ENCODE measurements at places on chromosomes 6 and 20.

DNA sequence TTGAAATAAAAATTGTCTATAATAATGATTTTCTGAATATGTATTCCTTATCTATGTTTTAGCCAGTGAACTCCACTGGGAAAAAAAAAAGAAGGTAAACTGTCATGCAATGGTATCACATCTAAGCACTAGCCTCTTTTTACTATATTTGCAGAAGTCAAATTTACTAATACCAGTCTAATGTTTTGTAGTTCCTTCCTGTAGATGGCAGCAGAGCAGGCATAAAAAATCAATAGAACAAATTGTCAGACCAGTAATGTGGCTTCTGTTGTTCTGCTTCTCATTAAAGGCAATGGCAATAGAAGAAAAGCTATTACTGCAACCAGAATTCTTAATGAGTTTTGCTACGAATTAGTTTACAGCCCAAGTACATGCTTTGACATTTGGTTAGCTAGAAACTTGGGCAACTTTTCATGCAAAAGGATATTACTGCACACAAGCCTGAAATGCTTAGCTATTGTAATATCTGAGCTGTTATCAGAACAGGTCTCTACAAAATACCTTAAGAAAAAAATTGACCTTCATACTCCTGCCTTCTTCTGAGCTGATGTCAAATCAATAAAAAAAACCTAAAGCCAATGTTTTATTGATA lies 476.9 kb downstream of the KHDRBS2 start:
- no peak for DNase-seq

GRCh38 chr6:37555040-37555781 lies 55.5 kb upstream of the CCDC167 start:
- no peak for DNase-seq

DNA sequence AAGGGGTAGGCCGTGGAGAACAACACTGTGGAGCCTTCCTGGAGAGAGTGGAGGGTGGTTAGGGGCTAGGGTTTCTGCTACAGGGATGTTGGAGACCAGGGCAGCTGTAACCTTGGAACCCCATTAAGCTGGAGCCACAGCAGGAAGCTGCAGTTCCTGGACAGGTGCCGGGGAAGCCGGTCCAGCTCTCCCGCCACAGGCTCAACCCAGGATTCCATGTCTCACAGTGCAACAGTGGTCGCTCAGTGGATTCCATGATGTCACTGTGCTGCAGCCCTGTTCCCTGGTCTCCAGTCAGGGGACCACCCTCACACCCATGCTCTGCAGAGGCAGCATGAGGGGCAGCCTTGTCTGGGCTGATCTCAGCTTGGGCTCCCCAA lies 264.6 kb upstream of the CDYL start:
- no peak for DNase-seq

GRCh38 chr6:150622941-150623874 lies 23.5 kb downstream of the PLEKHG1 start:
- DNase-seq = no peak

- no peak for DNase-seq
These were observed 79.5 kb downstream of the PTPRA start for GRCh38 chr20:2952766-2953165.

DNA sequence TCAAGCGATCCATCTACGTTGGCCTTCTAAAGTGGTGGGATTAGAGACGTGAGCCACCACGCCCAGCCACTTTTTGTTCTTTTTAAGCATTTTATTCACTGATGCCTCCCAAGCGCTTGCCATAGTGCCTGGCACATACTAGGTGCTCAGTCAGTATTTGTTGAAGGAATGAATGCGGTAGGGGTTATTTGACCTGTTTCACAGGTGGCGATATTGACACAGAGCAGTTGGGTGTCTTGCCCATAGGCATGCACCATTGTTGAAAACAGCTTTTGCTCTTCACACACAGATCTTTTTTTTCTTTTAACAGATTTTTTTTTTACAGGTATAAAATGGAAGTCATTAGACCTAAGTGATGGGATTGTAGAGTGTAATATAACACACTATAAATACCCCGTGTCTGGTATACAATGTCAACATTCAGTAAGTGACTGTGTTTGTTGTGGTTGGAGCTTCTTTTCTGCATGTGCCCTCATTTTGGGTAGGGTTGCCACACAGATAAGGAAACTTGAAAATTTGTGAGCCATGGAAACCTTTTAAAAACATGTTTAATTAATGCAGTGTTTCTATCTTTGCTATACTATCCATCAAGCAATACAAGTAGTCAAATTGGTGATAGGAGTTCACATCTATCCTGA lies 24.8 kb downstream of the RREB1 start:
- no peak for DNase-seq

DNA sequence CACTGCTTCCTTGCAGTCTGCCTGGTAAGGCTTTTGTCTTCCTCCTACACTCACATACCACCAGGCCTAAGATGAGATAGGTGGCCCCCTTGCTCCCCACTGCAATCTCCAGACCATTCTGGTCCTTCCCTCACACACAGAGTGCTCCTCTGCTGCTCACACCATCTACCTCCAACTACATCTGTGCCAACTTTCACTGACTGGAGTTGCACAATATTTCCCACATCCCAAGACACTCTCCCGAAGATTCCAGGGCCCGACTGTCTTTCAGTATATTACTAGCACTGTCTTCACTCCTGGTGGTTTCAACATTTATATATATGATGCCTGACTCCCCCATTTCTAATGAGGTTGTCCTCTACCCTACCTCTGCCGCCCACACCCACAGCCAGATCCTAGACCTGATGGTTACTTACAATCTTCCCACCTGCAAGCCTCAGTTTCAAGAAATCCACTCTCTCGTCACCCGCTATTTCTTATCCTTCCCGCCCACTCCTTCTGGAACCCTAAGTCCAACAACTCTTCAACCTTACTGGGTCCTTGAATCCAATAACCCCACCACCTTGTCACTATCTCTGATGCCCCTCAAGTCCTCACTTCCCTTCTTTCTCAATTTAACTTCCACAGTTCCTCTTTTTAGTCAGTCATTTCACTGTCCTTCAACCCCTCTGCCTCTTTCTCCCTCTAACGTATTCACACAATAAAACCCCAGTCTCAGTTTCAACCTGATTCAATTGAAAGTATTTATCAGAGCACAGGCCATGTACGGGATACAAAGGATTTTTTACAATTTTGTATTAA lies 21.6 kb downstream of the RALGAPA2 start:
- no peak for DNase-seq

- no peak for DNase-seq
These were observed 35.1 kb downstream of the RBM38 start for GRCh38 chr20:57426271-57426689.

DNA sequence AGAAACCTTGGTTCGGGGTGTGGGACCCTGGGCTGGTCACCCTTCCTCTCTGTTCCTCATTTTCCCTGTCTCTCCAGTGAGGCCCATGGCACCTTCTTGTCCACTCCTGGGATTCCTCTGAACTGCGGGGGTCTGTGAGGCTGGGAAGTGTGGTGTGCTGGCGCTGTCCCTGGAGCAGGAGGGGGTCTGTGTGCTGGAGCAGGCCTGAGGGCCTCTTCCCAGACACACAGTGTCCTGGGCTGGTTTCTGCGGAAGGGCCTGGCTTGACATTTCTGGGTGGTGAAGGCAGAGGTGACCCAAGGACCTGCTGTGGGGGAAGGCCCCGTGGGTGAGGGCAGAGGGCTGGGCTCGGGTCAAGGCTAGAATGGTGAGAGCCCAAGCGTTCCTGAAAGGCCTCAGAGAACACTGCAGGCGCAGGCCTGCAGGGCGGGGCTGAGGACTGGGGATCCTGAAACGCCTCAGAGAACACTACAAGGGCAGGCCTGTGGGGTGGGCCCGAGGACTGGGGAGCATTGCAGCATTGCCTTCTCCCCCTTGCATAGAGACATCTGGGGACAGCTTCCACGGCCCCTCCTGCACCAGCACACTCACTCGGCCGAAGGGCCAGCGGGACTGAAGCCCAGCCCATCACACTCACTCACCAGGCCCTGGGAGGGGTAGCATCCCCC lies 10.6 kb upstream of the BAK1 start:
- DNase-seq = no peak

DNA sequence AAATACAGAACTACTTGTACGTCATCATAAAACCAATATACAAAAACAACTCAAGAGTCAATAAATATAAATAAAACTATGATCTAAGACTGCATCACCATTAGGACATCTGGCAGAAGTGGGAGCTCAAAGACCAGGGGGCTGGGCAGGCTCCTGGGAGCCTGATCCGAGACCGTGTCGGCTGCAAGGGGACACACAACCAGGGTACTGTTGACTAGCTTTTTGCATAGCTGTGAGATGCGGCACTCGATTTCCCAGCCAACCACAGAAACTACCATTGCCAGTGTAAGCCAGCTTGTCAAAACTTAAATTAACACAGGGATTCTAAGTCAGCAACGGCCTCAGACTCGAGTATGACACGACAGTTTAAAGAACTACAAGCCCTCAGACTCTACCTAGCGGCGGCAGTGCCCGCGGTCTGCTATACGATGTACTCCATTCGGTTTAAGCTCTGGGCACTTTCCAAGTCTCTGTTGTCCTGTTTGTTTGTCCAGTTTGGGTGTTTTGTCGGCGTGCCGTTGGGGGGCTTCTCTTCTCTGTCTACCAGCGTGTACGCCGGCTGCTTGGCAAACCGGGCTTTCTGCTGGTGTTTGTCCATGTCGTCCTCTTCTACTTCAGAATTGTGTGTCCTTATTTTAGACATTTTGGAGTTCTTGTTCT lies 34.6 kb downstream of the JAG1 start:
- no peak for DNase-seq

DNA sequence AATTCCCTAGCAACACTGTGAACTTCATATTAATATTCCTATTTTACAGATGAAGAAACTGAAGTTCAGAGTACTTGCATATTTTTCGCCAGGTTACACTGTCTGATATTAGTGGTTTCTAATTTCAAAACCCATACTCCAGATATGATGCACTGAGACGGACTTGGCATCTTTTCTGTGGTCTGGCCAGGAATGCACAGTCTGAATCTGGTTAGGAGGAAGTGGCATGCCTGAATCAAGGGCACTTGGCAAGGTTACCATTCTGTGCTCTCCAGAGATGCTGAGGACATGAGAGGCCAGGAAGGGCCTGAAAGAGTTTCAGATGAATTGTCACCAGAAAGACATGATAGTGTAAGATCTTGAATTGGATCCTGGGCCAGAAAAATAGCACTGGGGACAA lies 150.1 kb downstream of the HAO1 start:
- DNase-seq = no peak

DNA sequence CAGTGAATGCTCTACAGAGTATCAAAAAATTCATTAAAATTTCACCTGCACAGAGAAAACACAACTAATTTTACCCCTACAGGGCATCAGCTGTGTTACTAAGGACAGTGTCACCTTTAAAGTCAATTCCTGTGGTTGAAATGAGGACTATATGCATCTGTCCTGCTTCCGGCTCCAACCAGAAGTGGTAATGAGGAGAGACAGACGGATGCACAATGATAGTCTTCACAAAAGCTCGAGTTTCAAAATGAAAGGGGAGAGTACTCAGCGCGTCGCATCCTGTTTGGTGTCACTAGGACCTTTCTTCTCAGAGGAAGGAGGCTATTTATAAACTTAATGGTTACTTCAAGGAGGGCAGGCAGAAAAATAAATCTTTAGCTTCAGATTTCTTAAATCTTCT lies 86.5 kb downstream of the LYRM4 start:
- peak; percentile 69 for DNase-seq

GRCh38 chr20:54598352-54598751 lies 123.0 kb downstream of the DOK5 start:
- DNase-seq = no peak

GRCh38 chr6:159959165-159959975 lies 9.5 kb upstream of the IGF2R start:
- no peak for DNase-seq

DNA sequence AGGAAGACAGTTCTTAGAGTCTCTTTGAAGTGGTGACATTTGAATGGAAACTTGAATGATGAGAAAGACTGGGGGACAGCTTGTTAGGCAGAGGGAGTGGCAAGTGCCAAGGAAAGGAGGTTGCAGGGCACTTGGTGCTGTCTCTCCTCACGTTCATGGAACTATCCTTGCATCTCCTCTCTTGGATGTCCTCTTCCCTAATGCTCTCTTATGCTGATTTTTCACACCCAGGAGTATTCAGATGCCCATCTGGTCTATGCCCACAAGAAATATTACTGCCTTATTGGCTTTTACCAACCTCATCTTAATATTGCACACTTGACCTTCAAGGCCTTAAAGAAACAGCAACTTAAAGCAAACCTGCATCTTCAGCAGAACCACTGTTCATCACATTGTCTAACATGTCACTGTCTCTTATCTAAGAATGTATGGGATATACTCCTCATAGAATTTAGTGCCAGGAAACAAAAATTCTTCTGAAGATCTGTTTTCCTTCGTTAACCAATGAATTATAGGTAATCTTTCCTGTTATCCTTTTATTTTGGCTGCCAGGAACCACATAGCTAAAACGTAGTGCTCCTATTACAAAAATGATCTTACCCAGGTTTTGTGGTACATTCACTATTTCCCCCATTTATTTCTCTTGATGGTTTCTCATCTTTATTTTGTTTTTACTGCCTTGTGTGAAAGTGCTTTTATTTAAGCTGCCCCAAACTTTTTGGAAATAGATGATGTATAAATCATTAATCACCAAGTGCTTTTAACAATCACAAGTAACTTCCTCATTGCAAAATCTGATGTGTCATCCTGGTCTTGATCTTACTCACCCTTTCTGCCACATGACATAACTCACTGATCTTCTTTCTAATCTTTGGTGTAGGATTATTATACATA lies 12.8 kb downstream of the RGS17 start:
- no peak for DNase-seq

- DNase-seq = peak; percentile 72
These were observed 14.3 kb upstream of the SPAG4 start for GRCh38 chr20:35600993-35601973.

DNA sequence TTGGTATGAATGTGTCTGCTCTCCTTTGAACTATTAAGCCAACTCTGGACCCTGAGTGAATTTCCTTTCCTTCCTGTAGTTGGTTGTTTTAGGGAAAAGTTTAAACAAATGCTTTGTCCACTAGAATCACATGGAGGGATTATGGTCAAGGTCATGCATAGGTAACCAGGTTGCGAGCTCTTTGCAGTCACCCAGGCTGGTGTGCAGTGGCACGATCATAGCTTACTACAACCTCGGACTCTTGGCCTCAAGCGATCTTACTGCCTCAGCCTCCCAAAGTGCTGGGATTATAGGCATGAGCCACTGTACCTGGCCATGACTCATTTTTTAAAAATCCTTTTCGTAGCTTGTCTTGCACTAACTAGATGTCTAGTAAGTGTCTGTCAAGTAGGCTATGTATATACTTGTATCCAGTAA lies 88.0 kb upstream of the SOX4 start:
- DNase-seq = no peak

DNA sequence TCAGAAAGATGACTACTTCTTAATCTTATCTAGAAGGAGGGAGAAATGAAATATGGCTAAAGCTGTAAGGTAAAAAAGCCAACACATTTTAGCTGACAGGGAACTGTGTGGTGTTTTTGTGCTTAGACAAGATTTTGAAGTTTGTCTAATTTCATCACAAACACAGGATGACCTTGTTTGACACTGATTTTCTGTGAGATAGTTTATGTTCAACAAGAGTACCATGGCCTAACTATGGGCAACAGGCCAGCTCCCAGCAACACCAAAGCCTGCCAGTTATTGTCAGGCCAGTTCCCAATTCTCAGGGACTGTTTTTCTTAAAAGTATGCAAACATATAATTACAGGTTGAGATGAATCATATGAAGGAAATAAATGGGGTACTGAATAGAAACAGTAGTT lies 5.5 kb upstream of the ABCF1 start:
- no peak for DNase-seq

All from T-helper 2 cell treated with Interferon-gamma antibody and Interleukin-4, amounts not matched to agents 5 μg/mL and 100 μg/mL, for 36 hours (primary cell).